Fibroblast of mammary gland (primary cell): ENCODE measurements at places on chromosomes 2 and 18.

GRCh38 chr2:75592030-75592429 is 31.3 kb upstream of the EVA1A start:
- DNase-seq, result peak; percentile 94

DNA sequence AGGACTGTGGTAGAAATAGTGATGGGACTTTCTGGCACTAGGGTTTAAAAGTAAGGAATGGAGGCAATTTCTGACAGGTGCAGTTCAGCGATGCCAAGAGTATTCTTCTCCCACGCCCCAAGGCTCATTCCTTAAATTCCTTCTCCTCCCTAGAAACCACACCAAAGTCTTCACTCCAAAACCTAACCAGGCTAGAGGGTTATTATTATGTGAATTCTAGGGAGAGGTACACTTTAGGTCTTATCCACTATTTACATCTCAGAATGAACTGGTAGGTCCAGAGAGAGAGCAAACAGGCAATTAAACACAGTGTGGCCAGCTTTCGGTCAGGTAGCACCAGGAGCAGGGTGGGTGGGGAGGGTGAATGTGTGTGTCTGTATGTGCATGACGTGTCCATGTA is 11.4 kb downstream of the IL1F10 start:
- no peak for DNase-seq

GRCh38 chr18:55522011-55522410 is 66.0 kb downstream of the TCF4 start:
- peak; percentile 36 for DNase-seq

GRCh38 chr2:106338043-106338442 is 130.2 kb downstream of the RGPD3 start:
- no peak for DNase-seq

DNA sequence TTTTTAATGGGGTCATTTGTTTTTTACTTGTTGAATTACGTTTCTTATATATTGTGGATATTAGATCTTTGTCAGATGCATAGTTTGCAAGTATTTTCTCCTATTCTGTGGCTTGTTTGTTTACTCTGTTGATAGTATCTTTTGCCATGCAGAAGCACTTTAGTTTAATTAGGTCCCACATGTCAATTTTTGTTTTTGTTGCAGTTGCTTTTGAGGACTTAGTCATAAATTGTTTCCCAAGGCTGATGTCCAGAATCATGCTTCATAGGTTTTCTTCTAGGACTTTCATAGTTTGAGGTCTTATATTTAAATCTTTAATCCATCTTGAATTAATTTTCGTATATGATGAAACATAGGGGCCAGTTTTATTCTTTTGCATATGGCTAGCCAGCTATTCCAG is 13.2 kb downstream of the PIKFYVE start:
- DNase-seq, result no peak

DNA sequence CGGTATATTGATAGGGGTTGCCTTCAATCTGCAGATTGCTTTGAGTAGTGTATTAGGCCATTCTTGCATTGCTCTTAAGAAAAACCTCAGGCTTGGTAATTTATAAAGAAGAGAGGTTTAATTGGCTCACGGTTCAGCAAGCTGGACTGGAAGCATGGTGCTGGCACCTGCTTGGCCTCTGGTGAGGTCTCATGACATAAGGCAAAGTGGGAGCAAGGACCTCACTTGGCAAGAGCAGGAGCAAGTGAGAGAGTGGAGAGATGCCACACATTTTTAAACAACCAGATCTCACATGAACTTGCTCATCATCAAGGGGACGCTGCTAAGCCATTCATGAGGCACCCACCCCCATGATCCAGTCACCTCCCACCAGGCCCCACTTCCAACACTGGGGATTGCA is 4.9 kb downstream of the MAP3K2 start:
- no peak for DNase-seq

- no peak for DNase-seq
Observed at GRCh38 chr18:48580782-48581181, 42.0 kb downstream of the CTIF start.

DNA sequence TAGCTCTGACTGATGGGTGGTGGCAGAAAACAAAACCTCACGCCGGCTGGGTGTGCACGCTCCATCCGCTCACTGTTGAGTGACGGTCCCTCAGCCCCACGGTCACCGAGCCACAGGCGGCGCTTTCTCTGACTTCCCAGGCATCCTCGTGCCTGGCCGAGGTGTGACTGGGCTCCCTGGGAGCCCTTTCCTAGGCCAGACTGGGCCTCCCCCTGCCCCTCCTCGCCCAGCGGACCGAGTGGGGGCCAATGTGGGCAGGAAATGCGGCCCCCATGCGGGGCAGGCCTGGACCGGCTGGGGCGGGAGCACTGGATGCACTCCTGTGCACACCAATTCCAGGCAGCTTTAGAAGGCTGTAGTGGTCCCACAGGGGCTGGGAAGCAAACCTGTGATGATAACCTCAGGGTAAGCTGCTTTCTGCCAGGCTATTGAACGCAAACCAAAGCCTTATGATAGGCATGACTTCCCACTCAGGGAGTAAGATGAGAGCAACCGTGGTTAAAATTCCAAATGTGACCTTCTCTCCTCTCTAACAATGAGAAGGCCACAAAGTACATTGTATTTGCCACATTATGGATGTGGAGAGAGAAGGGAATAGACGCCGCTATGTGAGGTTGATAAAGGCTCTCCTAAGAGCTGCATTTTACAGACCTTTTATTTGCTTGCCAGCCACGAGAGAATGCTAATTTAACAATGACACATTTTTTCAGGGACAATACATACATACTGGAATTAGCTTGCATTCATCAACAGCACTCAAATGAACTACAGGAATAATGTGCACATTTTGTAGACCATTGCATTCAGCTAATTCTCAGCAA is 83.9 kb upstream of the PGAP1 start:
- no peak for DNase-seq
